ENCODE measurements at places on chromosomes 4 and X. TPM values are rescaled to one million over a fixed set of nuclear protein-coding genes. Genes with fewer than 3 reads are reported as not detected.

DNA sequence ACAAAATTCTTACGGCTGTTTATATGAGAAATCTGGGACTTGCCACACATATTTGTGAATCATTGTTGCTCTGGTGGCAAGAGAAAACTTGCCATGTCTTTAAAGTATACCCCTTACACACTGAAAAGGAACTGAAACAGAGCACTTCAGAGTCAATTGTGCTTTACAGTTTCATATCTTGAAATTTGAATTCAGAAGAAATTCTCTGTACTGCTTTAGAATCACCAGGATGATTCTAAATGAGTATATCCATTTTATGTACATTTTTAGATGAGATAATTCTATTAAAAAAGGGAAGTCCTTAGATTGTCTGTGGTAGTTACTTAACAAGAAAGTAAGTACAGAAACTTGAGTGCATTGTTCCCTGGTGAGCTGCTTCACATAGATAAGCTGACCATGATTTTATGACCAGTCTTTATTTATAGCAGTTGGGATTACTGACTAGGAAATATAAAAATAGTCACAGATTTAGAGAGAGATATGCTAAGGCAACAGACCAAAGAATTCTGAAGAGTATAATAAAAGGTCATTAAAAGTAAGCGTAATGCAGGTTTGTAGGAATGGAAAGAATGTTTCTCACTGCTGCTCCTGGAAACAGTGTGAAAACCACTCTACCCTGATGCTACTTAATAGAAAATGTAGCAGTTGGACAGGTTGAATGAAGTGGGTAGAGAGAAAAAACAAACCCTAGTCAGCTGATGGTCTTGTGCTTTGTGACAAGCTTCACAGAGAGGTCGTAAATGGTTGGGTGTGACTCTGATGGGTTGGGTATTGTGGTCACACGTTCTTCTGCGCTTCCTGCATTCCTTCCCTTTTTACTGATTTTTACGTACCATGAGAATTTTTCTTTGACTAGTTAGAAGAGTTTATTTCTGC, 41.0 kb downstream of the FNIP2 start:
- H3K27ac ChIP-seq, result no peak overlapping the region
- no peak overlapping the region for H3K4me3 ChIP-seq
- no peak for DNase-seq
- H3K4me1 ChIP-seq, result peaks cover 84% of the 10 kb centered on the region
- H3K27me3 ChIP-seq, result no peaks in the 10 kb centered on the region

DNA sequence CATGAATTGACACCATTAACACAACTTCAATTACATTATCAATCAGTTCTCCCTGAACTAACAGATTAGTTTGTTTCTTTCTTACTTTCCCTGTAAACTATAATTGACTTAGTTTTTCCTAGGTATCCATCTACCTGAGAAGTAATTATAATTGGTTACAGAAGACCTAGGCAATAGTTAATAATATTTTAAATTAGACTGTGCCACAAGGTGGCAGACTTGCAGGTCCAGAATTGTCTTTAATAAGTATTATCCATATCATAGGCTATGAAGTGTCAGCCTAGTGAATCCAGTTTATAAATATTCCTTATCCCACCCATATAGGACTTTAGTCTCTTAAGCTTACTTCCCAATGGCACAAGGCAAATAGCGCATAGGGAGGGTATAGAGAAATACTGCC, 48.9 kb upstream of the FAM47B start:
- H3K27me3 ChIP-seq, result no peaks in the 10 kb centered on the region
- no peak overlapping the region for H3K27ac ChIP-seq
- no peaks in the 10 kb centered on the region for H3K36me3 ChIP-seq
- no peak for DNase-seq

GRCh38 chrX:38985375-38985774, 184.1 kb downstream of the MID1IP1 start:
- no peak for DNase-seq
- peaks cover 56% of the 10 kb centered on the region for H3K4me1 ChIP-seq
- no peak overlapping the region for H3K4me3 ChIP-seq
- H3K36me3 ChIP-seq, result no peaks in the 10 kb centered on the region
- H3K27me3 ChIP-seq, result no peaks in the 10 kb centered on the region

DNA sequence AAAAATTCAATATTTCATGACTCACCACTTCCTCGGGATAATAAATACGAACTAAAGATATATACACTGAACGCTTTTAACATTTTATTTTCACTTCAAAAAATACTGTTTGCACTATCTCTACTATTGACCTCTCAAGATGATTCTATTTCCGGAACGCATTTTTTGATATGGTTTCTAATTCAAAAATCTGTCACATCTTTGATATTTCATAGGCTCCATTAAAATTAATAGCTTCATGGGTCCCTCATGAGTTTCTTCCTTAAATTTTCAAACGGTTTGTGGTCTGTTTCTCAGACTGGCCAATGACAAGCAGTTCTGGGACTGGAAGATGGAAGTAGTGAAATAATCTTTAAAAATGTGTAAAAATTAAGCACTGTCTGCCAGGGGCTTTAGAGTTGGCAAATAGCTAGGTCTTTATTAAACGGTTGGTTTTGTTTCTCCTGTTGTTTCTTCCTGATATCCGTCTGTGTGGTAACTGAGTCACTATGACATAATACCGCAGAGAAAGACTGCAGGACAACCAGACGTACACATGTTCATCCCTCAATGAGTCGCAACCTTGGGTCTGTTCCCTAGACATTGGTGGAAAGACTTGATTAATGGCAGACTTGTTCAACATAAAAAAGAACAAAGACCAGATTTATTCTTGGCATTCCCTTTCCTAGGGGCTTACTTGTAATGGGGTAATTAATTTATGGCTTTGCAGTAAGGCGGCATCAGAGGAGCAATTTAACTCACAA, 133.8 kb downstream of the PALLD start:
- H3K27me3 ChIP-seq, result peaks cover 24% of the 10 kb centered on the region
- H3K27ac ChIP-seq, result no peak overlapping the region
- H3K4me3 ChIP-seq, result no peak overlapping the region
- DNase-seq, result no peak
- H3K36me3 ChIP-seq, result no peaks in the 10 kb centered on the region

DNA sequence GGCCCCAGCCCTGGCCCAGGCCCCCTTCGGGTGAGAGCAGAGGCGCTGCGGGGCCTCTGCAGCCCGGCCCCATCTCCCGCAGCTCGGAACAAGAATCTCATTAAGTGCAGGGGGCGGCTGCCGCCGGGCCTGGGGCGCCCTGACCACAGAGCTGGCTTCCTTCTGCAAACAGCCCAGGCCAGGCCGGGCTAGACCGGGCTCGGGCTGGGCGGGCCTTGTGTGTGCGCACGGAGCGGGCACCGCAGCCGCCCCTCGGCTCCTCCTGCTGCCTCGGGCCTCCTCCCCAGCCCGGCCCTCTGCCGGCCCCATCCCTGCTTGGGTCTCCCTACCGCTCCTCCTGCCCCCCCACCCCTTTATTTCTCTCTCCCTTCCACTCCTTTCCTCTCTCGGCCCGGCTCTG, 83.3 kb downstream of the EFNB1 start:
- H3K4me3 ChIP-seq, result no peak overlapping the region
- H3K27me3 ChIP-seq, result 0 out of 2 replicates have a peak, but pooled peaks cover 1% of the 10 kb centered on the region
- DNase-seq, result no peak
- H3K36me3 ChIP-seq, result no peaks in the 10 kb centered on the region
- H3K27ac ChIP-seq, result no peak overlapping the region
- no peaks in the 10 kb centered on the region for H3K4me1 ChIP-seq

GRCh38 chr4:105632599-105632998, 75.9 kb downstream of the INTS12 start:
- no peaks in the 10 kb centered on the region for H3K36me3 ChIP-seq
- H3K27me3 ChIP-seq, result 0 out of 3 replicates have a peak, but pooled peaks cover 4% of the 10 kb centered on the region

DNA sequence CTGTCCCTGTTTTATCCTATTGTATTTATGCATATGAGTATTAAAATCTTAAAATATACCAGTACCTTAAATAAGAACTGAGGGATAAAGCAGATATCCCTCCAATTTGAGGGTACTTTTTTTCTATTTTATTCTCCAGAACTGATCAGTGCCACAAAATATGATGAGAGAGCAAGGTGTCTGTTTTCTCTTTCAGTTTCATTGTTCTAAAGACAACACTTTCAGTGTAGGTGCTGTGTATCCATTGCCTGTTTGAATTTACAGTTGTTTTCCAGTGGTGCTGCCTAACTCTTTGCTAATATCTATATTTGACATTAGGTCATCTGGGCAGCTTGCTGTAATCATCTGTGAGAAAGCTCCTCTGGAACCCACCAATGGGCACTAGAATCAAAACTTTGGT, 394.7 kb downstream of the IL1RAPL1 start:
- no peak overlapping the region for H3K27ac ChIP-seq
- no peaks in the 10 kb centered on the region for H3K4me1 ChIP-seq
- no peak for DNase-seq
- H3K4me3 ChIP-seq, result no peak overlapping the region
- H3K27me3 ChIP-seq, result no peaks in the 10 kb centered on the region

DNA sequence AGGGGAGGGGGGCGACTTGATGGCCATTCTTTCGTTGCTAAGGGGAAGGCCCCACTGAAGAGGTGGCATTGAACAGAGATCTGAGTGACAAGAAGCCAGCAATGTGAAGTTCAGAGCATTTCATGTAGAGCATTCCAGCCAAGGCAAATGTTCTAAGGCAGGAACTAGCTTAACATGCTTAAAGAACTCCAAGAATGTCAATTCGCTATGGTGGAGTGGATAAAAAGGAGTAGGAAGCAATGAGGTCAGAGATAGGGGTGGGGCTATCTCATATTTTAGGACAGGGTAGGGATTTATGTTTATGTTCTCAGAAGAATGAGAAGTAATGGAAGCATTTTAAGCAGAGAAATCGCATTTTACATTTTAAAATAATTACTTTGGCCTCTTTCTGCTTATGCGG, 130.9 kb downstream of the TTC29 start:
- no peaks in the 10 kb centered on the region for H3K27me3 ChIP-seq
- no peaks in the 10 kb centered on the region for H3K36me3 ChIP-seq
- no peak for DNase-seq
- H3K4me1 ChIP-seq, result no peaks in the 10 kb centered on the region
- H3K27ac ChIP-seq, result no peak overlapping the region

PALLD gene
- 0.59 TPM for polyA plus RNA-seq

ASIC5 gene
- polyA plus RNA-seq, result not detected

CC2D2A gene
- polyA plus RNA-seq, result 4.2 TPM

XK gene
- not detected for polyA plus RNA-seq

SSX4B gene
- polyA plus RNA-seq, result not detected

PCGF3 gene
- polyA plus RNA-seq, result 66.2 TPM

GAGE12J gene
- polyA plus RNA-seq, result not detected

PHOX2B gene
- polyA plus RNA-seq, result not detected

EGF gene
- 0.08 TPM for polyA plus RNA-seq
